Activated CD8-positive, alpha-beta memory T cell treated with anti-CD3 and anti-CD28 coated beads, Interleukin-2, amount 50 U/mL, for 48 hours (primary cell): ENCODE measurements at places on chromosomes 11 and 22.

- DNase-seq: no peak
These were observed 404.0 kb downstream of the GUCY1A2 start for GRCh38 chr11:106614262-106614661.

GRCh38 chr11:1197886-1198560 is 24.8 kb upstream of the MUC5B start:
- DNase-seq: no peak

- no peak for DNase-seq
These were observed 83.7 kb downstream of the TRAF6 start for GRCh38 chr11:36426226-36426848.

DNA sequence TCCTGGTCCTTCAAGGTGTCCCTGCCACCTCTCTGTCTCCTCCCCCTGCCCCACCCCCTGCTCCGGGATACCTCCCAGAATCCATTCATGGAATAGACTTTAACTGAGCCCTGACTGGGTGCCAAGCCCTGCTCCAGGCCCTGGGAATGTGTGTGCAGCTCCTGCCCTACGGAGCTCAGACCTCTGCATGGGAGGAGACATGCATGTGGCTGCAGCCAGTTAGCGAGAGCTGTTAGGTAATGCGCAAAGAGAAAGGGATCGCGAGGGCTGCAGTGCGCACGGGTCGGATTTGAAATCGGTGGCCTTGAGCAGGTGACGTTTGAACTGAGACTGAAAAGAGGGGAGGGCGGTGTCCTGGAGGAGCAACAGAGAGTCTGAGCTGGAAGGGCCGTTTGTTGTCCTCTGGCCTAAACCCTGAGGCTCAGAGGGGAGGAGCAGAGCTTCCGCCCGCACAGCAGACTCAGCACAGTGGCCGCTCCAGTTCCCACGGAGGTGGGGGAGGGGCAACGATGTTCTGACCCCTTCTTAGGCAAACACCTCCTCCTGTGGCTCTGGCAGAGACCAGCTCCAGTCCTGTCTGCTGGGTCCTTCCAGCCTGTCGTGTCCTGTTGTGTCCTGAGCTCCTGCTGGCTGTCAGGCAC is 19.8 kb upstream of the LRRC10B start:
- no peak for DNase-seq

DNA sequence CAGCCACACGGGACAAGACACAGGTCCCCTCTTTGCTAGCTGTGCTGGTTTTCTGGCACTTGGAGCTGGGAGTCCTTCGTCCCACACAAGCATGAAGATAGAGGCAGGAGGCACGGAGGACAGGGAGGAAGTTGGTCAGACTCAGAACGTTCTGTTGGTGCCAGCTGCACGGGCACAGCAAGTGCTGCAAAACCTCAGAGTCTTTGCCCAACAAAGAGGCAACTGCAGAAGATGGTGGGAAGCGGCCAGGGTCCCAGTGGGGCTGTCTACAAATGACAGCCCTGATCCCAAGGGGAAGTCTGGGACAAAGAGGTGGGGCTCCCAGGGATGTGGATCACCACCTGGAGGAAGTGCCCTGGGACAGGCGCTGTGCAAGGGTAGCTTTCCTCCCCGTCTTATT is 9.4 kb upstream of the OSM start:
- DNase-seq: no peak
